ENCODE measurements at places on chromosomes 1 and 21. TPM values are rescaled to one million over a fixed set of nuclear protein-coding genes. Genes with fewer than 3 reads are reported as not detected.

DNA sequence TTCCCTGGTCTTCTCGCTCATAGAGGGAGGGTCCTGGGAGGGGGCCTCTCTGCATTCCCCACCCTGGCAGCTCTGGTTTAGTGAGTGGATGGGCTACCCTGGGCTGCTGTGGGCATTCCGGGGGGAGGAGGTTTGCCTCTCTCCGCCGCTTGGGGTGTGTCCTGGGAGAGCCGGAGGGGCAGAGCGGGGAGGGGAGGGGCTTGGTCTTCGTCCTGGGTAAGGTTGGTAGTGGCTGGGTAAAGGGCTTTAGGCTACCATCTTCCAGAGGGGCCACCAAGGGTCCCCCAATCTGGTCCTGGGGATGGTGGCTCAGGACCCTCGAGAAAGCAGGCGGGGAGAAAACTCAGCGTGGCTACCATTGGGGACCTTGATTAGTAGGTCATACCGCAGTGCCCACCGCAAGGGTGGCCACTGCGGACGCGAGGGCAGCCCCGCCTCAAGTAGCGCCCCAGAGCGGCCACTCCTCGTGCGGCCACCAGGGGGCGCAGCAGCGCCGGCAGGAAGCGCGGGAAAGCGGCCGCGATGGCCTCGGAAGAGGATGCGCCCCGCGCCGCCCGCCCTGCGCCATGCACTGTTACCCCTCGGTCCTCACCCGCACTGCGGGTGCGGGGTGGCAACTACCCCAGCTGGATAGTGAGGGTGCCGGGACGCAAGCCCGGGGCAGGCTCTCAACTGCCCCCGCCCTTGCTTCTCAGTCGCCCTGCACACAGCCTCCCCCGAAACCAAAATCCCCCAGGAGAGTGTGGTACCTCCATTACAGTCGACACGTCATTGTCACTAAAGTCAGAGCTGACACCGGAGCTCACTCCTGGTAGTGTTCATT, 44.1 kb upstream of the SLC25A33 start:
- no peaks in the 10 kb centered on the region for H3K27me3 ChIP-seq
- no peaks in the 10 kb centered on the region for H3K36me3 ChIP-seq
- H3K4me1 ChIP-seq = peaks cover 10% of the 10 kb centered on the region

- H3K27me3 ChIP-seq = no peaks in the 10 kb centered on the region
- H3K4me1 ChIP-seq = no peaks in the 10 kb centered on the region
- no peak for DNase-seq
- no peak overlapping the region for H3K27ac ChIP-seq
- H3K4me3 ChIP-seq = no peak overlapping the region
Measured at GRCh38 chr21:30932686-30933085, 51.3 kb upstream of the KRTAP11-1 start.

- no peaks in the 10 kb centered on the region for H3K36me3 ChIP-seq
- H3K27ac ChIP-seq = peak overlapping the region; percentile 94
- no peak for DNase-seq
- no peaks in the 10 kb centered on the region for H3K27me3 ChIP-seq
Measured at GRCh38 chr1:204075890-204076846, 3.3 kb downstream of the SOX13 start.

The NDC1 gene
- polyA plus RNA-seq = 9.4 TPM

DNA sequence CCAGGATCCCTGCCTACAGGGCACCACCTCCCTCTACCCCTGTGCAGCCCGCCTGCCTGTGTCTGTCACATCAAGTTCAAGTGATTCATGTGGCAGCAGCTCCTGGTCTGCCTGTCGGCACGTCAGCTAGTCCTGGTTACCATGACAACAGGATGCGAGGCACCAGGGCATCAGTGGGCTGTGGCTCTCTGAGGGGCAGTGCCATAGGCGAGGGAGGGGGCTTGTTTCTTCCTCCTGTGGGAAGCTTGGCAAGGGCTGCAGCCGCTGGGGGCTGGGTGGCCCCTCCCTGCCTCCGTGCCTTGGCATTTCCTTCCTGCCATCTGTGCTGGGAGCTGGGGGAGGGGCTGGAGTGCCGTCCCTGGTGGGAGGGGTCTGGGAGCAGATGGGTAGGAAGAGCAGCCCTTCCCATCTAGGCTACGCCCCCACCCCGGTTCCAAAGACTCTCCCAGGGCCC, 43.1 kb downstream of the FOXO6 start:
- no peak overlapping the region for H3K27ac ChIP-seq
- no peak for DNase-seq
- H3K27me3 ChIP-seq = peaks cover 4% of the 10 kb centered on the region
- no peak overlapping the region for H3K4me3 ChIP-seq
- H3K36me3 ChIP-seq = no peaks in the 10 kb centered on the region
- H3K4me1 ChIP-seq = no peaks in the 10 kb centered on the region

- H3K27me3 ChIP-seq = no peaks in the 10 kb centered on the region
- no peak overlapping the region for H3K27ac ChIP-seq
- H3K4me3 ChIP-seq = no peak overlapping the region
- no peak for DNase-seq
- peaks cover 20% of the 10 kb centered on the region for H3K4me1 ChIP-seq
Measured at GRCh38 chr1:226107471-226108460, 45.2 kb downstream of the H3-3A start.

- DNase-seq = no peak
- no peak overlapping the region for H3K4me3 ChIP-seq
- no peaks in the 10 kb centered on the region for H3K4me1 ChIP-seq
- no peak overlapping the region for H3K27ac ChIP-seq
- no peaks in the 10 kb centered on the region for H3K27me3 ChIP-seq
- no peaks in the 10 kb centered on the region for H3K36me3 ChIP-seq
Measured at GRCh38 chr1:97105531-97105930, 383.9 kb downstream of the PTBP2 start.
